ENCODE measurements at places on chromosomes 1 and 21.

DNA sequence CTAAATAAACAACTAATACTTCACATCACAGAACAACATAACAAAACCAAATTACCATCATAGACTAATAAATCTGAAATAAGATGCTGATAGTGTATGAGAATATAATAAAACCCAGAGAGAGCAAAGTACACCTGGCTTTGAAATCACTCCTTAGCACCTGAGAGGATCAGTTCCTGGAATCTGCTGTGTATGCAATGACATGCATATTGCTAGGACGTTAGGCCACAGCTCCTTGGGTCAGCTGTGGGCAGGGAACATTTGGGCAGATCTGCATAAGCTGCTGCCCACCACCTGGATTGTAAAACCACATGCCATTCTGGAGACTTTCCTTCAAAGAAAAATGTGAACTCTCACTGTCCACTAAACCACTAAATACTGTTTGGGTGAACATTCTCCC is 81.1 kb downstream of the NR5A2 start:
- DNase-seq = no peak

DNA sequence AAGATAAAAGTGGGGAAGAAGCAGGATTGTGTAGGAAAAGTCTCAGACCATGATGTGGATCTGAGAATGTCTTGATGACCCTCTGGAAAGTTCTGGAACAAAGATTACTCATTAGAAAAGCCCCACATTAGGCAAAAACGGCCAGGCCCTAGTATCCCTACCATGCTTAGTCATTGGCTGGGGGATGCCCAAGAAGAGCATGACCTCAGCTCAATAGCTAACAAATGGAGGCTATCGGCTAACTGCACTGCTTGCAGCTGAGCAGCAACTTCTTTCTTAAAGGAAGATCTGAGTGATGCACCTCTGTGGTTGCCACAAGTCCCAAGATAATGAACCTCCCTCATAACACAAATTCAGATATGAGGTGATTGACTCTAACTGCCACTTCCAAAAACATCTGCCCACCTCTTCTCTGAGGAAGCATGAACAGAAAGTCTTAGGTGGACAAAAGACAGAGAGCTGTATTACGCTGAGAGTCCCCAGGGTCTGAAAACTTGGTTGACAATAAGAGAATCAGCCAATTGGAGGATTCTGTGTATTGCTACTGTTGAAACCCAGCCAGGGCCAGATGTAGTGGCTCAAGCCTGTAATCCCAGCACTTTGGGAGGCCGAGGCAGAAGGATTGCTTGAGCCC is 64.6 kb upstream of the AK4 start:
- DNase-seq = no peak

DNA sequence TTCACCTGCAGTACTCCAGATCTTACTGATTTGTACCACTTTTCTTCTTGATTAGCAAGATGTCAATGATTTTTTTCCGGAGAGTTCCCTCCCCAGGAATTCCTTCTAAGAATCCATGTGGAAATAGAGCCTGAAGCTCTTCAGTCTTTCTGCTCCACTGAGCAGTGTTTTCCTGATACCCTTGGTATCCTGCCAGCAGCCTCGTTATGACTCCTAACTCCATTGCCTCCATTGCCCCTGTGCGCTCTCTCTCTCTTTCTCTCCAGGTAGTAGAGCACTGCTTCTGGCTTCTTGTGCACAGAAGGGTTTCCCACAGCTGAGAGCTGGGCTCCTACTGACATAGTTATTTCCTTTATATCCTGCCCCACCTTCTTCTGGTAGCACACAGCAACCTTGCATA is 12.2 kb downstream of the UBE2U start:
- no peak for DNase-seq

DNA sequence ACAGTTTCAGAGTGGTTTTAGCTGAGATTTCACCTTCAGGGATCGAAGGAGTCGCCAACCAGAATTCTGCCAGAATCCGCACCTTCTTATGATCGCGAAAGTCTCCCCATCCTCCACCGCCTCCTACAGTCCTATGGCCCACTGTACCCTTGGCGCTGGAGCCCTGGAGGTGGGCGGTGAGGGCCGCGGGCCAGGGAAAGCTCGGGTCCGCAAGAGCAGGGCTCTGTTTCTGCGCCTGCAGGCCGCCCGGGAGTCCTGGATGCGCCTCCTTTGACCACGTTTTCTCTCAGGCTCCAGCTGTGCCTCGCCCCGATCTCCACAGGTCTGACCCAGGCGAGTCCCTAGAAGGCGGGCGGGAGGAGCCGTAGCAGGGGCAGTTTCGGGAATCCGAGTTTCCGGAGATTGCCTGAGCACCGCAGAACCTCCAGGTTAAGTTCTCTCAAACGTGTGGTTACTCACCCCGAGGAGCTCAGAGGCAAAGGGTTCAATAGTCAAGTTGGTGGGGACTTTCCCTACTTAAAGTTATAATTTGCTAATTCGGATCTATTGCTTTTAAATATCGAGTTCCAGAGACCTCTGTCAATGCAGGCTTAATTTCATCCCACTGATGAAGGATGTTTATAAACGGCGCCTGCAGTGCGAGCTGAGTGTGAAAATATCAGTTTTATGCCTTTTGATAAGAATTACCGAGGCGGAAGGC is 3.2 kb upstream of the LHX8 start:
- DNase-seq = peak; percentile 18

DNA sequence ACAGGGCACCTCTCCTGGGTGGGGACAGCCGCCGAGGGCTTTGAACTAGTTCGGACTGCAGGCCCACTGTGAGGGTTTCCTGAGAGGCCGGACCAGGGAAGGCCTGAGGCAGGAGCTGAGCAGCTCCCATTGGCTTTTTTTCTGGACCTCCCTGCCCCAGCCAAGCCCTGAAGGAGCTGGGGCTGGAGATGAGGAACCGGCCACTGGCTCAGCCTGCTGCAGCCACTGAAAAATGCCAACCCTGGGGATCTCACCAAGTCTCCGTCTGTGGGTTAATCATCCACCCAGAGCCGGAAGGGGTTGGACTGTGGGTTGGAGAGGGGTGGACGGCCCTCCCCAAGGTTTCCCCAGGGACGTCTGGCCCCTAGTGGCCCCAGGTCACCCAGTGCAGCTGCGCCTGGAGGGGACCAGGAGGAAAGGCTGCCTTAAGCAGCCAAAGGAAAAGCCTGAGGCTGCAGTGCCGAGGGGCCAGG is 2.5 kb downstream of the VWA1 start:
- DNase-seq = no peak

GRCh38 chr1:153347856-153348255 is 785 bp downstream of the PGLYRP4 start:
- DNase-seq = no peak

GRCh38 chr1:156076609-156077429 is 5.4 kb downstream of the MEX3A start:
- no peak for DNase-seq

- no peak for DNase-seq
Measured at GRCh38 chr1:36133484-36133883, 8.5 kb upstream of the COL8A2 start.

DNA sequence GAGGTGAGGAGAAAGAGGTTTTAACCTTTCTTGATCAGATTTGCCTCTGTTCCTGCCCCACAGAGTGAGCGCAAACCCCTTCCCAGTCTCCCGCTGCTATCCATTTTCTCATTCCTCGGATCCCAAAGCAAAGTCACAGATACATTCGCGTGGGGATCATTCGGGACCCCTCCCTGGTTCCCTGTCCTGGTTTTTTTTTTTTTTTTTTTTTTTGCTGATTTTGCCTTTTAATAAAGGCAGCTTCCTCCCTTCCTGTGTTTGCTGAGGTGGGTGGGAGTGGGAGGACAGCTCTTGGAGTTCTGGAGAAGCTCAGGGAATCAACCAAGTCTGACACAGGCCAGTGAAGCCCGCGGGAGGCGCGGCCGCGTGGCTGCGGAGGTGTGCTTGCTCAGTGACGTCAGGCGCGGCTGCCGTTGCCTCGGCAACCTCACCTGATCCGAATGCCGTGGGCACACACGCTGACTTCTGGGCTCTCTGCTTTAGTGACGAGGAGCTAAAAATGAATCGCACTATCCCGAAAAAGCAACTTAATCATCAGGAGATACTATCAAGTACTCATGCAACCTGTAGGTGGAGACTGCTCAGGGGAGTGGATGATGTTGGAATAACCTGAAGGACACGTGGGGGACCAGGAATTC is 106.4 kb downstream of the TBX19 start:
- DNase-seq = peak; percentile 25

- DNase-seq = peak; percentile 89
Measured at GRCh38 chr1:11802973-11803885, 2.5 kb downstream of the MTHFR start.

DNA sequence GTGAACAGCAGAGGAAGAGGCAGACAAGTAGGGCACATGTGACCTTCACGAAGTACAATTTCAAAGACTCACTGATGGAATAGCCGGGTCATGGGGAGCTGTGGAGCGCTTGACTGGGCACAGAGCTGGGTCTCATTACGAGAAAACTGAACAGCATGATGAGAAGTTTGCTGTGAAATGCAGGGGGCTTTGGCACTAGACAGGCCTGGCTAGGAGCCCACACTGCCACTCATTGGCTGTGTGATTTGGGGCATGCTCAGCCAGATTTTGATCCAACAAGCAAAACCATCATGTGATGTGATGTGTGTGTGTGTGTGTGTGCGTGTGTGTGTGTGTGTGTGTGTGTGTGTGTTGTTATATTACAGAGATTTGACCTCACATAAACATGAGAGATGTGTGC is 4.9 kb upstream of the IFNGR2 start:
- no peak for DNase-seq

- no peak for DNase-seq
Measured at GRCh38 chr1:94315552-94316116, 78.2 kb upstream of the ARHGAP29 start.

DNA sequence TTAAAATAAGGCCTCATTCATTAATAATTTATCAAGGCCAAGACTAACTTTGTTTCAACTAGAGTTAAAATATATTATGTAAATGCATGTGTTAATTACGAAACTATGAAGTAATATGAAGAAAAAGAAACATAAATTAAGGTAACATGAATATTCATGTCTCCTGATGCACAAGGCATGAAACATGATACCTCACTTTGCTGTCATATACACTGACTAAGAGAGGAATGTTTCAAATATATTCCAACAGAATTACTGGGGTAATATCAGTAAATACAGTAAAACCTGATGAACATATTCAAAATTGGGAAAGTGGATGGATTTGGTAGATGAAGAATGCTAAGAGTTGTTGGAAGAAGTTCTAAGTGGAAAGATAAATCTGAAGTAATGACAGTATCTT is 274.6 kb downstream of the LRRC7 start:
- no peak for DNase-seq

DNA sequence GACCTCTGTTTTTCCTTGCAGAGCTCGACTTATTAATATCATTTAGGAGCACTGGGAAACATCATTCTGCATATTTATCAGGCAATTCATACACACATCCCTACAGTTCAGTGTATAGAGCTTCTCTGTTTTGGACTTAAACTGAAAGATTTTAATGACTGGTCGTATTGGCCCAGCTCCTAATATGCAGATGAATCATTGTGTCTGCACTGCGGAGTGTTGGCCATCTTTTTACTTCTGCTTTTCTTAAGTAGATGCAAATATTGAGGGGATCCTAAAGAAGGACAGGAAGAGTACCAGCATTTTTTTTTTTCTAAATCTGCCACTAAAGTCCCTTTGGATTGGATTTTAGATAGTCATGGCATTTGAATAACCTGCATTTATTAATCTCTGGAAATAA is 154.8 kb downstream of the BACH1 start:
- DNase-seq = no peak

DNA sequence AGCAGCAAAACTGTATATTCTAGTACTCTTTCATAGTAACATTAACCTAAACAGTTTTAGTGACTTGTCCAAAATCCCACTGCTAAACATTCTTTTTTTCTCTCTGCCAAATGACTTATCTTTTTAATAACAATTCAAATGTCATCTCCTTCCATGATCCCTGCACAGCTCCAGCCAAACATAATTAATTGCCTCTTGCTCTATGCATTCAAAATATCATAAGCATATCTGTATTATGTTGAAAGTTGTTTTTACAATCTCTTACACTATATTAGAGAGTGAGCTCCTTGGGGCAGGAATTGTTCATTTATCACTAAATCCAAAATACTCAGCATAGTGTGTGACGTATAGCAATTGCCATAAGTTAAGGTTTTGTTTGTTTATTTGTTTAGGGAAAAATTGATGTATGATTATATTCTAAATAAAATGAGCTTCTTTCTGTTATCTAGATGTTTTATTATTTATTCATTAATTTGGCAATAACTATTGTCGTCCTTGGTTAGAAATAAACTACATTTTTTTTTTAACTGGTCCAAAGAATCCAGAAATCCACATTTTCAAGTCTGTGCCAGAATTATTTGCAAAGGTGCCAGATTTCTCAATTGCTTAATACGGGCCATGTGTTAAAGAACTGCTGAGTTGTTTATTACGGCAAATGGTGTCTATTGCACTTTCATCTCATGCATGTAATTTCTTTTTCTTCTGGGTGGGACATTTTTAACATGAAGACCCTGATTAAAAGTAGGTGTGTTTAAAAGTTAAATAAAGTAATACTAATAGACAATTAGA is 577.2 kb upstream of the ZRANB2 start:
- DNase-seq = no peak

DNA sequence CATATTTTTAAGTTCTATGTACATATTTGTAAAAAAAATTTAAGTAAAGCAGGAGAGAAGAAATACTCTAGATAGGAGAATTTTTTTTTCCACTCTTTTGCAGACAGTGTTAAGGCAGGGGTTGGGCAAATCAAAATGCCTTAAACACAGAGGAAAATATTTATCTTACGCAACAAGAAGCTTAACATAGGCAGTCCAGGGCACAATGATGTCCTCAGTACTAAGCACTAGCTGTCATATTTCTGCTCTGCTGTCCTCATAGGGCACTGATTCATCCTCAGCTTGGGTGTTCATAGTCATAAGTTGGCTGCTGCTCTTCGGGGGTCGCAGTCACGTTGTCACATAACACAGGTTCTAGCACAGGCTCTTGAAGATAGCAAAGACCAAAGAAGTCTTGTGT is 247.4 kb downstream of the PTBP2 start:
- no peak for DNase-seq

DNA sequence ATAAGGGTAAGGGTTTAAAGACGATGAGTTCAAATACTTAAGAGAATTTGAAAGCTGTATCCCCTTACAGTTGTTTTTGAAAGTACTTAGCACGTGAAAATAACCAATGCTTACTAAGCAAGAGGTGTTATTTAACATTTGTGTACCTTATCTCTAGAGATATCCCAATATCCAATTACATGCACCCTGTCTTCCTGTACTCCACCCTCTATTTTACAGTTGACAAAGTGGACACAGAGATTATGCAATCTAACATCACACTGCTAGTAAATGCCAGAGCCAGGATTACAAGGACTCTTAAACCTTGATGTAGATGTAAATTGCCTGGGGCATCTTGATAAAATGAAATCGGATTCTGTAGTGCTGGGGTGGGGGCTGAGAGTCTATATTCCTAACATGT is 72.0 kb downstream of the GDAP2 start:
- no peak for DNase-seq

GRCh38 chr1:8745346-8745745 is 72.1 kb downstream of the RERE start:
- DNase-seq = no peak

- DNase-seq = no peak
Measured at GRCh38 chr1:211068976-211069375, 65.0 kb downstream of the KCNH1 start.

- DNase-seq = no peak
Measured at GRCh38 chr1:171833091-171833825, 8.0 kb upstream of the DNM3 start.
